C1 segment of cervical spinal cord (tissue), 14 donors: ENCODE measurements at places on chromosomes 4 and X.

GRCh38 chrX:107766470-107767150, 9.0 kb downstream of the TSC22D3 start:
- no peak for DNase-seq

DNA sequence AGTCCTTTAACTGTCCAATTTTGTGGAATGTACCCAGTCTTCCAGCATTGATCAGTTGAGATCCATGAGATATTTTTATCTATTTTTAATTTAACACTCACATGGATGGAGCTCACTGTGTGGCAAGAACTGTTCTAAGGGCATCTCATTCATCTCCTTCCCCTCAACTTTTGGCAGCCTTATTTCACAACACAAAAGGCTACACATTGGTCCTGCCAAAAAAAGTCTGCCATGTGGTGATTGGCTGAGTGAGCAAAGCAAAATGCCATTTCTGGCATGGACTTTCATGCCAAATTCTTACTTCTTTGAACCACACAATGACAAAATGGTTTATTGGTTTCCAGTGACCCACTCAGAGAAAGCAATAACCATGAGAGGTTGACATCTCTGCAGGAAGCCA, 171.6 kb upstream of the MAP3K15 start:
- no peak for DNase-seq

- no peak for DNase-seq
Observed at GRCh38 chr4:44583393-44583792, 68.0 kb downstream of the YIPF7 start.

DNA sequence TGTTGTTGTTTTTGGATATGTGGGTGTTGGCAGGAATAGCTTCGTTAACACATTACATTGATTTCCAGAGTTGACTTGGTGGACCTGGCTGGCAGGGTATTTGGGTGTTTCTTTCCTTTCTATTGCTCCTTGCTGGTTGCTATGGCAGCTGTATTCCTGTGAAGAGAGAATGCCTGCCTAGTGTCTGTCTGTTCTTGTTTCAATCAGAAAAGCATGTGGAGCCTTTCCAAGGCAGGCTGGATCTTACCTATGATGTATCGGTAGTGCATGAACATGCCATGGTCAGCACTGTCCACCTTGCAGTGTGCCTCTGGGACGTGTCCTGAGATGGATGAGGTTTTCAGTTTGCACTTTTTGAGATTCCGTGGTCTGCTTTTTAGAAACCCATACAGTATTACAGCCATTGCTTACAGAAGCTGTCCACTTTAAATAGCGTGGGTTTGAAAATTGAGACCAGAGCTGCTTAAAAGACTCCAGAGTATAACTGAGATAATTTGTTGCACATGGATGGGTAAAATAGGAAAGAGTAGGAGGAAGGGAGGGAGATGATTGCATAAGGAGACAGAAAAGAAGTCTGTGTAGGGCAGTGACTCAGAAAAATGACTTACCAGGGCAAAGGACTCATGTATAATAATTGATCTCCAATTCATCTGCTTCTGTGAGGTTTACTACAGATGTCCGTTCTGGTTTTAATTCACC, 20.0 kb upstream of the AADAT start:
- DNase-seq = no peak

DNA sequence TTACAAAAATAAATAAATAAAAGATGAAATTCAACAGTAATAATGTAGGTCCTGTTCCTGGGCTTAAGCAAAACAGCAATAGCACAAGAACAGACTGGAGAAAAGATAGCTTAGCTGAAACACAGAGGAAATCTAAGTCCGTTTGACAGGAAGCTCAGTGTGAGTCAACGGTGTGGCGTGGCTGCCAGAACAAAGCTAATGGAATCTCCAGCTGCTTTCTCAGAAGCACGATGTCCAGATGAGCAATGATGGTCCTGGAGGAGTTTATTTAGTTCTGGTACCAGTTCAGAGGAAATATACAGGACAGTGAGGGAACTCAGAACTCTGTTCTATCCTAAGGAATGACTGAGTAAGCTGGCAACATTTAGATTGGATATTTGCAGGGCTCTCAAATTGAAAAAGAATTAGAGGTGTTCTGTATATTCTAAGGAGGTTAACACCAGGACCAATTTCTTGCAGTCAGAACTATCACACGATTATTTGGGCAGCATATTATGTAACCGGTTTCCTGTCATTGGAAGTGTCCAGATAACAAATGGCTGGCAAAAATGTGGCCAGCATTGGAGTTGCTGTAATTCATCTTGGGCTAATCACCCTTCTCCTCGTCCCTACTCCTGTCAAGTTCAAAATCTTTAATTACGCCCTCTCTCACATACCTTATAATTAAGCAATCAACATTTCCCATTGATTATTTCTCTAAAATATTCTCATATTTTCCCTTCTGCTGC, 12.7 kb downstream of the GAB3 start:
- no peak for DNase-seq

GRCh38 chrX:40806513-40807220, 71.3 kb upstream of the MED14 start:
- no peak for DNase-seq

- no peak for DNase-seq
Observed at GRCh38 chr4:108053251-108053711, 63.6 kb downstream of the HADH start.

GRCh38 chr4:23629421-23629820, 260.4 kb downstream of the PPARGC1A start:
- DNase-seq = no peak

GRCh38 chr4:41043465-41043864, 170.9 kb downstream of the APBB2 start:
- no peak for DNase-seq

GRCh38 chr4:79584352-79584751, 176.3 kb upstream of the GK2 start:
- no peak for DNase-seq

DNA sequence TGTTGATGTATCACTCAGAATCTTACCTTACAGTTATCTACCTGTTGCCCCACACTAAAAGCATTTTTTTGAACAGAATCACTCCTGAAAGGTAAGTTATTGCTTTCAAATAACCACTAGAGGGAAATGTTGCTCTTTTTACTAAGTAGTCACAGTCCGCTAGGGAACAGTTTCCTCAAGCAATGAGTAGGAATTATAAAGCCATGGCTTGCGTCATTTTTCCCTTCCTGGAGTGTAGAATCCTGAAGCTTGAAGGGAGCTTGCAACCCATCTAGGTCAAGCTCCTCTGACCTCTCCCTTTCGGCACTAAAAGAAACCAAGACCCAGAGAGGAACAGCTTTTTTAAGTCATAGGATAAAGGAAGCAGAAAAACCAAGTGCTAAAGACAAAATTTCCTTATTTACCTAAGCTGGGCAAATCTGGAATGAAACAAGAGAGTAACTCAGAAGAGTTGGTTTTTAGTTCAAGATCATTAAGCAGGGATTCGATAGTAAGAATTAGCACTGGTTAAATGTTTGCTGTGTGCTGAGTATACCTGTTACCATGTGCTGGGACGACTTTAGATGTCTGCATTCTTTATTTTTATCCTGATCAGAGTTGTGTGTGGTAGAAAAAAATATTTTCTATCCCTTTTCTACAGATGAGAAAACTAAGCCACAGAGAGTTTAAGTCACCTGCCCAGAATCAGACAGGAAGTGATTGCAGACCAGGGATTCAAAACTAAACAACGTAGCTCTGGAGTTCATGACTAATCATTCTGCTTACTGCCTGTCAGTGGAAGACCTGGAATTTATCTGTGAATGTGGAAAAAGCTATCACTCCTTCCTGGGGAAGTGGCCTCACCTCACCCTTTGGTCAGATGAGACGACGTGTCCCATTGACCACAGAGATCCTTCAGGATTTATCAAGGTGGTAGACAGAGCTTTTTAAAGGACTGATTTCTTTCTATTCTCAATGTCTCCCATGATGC, 631.5 kb downstream of the RAB28 start:
- no peak for DNase-seq

DNA sequence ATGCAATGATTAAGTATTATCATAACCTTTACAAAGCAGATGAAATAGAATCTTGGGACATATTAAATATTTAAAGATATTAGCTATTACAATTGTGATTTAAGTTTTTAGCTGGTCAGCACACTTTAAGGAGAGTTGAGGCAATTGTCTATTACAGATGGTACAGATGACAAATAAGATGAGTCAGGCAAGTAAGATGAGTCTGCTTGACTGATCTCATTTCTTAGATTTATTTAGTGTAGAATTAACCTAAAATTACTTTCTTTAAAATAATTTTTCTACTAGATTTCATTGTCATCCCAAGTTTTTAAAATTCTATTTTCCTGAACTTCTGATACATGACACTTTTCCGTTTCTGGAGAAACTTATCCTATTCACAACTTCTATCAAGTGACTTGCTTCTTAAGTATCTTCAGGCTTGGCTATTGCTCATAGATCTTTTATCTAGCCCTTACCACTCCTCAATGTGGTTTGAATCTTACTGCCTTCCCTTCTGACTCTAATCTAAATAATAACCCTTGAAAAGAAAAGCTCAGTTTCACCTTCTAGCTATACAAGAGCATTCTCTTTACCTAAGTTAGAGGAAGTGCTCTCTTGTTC, 32.9 kb downstream of the CXCL1 start:
- DNase-seq = no peak

- no peak for DNase-seq
Observed at GRCh38 chrX:152450076-152450475, 1.0 kb downstream of the GABRA3 start.

DNA sequence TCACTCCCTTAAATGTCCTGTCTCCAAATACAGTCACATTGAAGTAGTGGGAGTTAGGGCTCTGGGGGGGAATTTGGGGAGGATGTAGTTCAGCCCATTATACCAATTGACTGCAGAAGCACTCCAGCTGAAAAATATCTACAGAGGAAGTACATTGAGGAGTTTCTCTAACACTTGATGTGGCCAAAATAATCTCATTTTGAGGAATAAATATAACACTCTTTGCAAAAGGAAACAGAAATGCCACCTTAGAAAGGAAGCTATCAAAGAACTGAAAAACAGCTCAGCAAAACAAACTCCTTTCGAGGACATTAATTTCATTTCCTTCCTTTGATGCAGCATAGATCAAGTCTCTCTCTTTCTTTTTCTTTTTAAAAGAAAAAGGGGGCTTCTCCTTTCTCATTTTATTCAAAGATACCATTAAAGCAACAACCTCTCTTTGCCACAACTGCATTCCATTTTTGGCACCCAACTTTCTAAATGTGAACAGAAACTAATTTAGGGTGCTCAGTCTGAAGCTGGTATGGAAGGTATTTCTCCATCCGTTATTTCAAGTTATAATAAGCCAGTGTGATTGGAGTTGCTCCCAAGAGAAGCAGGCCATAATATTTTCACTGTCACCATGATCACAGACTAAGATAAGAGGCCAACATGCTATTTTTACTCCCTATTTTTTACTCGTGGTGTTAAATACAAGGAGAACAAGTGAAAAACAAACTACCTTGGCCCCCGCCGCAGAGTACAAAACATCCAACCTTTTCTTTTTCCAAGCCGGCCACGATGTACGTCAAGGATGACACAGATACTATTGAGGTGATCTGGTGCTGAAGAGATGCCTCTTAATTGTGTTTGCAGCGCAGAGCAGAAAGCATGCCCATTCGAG, 230.4 kb upstream of the GATB start:
- peak; percentile 5 for DNase-seq

- no peak for DNase-seq
Observed at GRCh38 chr4:8292478-8293107, 23.0 kb downstream of the HTRA3 start.

DNA sequence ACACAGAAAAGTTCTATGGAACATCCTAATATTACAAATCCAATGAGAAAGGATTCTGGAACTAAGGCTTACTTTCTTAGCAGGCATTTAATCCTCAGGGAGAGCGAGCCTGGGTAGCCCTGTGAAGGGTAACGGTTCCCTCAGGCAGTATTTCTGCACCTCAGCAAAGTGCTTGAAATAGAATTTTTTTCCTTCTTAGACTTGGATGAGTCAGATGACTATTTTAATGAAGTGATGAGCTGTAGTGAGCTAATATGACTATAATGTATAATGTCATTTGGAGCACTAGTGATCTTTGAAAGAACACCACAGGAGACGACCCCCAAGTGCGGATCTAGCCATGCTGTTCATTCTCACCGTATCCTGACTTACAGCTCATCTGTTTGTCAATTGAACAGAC, 493.0 kb upstream of the FAM241A start:
- DNase-seq = no peak

DNA sequence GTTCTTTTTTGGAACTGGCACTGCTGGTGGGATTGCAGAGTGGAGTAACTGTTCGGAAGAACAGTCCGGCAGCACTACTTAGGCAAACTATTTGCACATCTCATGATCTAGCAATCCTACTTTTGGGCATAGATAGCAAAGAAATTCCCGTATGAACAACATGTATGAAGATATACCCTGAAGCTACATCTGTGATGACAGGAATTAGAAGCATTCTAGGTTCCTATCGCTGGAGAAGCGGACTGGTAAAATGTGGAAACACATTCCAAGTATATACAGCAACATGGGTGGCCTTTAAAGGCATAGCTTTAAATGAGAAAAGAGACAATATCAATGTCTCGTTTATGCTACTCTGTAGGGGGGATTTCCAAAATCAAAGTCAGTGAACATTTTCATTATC, 3.1 kb downstream of the DCAF16 start:
- no peak for DNase-seq

DNA sequence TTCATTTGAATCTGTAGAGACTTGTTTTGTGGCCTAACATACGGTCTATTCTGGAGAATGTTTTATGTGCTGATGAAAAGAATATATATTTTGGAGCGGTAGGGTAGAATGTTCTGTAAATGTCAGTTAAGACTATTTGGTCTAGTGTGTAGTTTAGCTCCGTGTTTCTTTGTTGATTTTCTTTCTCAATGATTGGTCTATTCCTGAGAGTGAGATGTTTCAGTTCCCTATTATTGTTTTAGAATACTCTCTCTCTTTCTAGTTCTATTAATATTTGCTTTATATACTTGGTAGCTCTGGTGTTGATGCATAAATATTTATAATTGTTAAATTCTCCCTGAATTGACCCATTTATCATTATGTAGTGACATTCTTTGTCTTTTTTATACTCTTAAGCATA, 236.5 kb downstream of the GLUD2 start:
- DNase-seq = no peak

DNA sequence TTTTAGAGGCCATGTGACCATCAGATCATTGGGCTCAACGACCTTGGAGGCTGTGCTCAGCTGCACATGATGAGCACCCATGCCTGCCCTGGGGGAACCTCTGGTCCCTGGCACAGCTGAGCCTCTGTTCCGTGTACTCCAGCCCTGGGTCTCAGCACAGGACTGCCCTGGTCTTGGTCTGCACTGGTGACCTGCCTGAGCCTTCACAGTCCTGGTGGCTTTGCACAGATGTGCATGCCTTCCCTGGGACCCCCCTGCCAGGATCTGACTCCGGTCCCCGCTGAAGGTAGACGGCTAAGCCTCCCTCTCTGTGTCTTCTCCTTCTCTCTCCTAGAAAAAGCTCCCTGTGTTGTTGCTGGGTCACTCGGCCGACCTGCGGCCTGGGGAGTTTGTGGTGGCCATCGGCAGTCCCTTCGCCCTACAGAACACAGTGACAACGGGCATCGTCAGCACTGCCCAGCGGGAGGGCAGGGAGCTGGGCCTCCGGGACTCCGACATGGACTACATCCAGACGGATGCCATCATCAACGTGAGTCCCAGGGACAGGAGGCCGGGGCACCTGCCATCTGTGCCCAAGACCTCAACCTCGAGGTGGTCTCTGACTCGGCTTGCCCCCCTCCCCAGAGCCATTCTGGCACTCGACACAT, 21.6 kb downstream of the HTRA3 start:
- no peak for DNase-seq
